ENCODE measurements at places on chromosomes 7 and 10.

DNA sequence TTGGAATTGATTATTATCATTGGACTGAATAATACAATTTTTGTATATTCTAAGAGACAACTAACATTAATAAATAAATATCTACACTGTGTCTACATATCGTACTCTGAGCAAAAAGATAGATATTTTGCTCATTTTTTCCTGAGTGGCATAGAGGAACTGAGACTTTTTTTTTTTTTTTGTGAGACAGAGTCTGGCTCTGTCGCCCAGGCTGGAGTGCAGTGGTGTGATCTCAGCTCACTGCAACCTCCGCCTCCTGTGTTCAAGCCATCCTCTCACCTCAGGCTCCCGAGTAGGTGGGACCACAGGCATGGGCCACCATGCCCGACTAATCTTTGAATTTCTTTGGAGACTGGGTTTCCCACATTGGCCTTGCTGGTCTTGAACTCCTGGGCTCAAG, 14.0 kb downstream of the KMT2E start:
- DNase-seq = no peak

DNA sequence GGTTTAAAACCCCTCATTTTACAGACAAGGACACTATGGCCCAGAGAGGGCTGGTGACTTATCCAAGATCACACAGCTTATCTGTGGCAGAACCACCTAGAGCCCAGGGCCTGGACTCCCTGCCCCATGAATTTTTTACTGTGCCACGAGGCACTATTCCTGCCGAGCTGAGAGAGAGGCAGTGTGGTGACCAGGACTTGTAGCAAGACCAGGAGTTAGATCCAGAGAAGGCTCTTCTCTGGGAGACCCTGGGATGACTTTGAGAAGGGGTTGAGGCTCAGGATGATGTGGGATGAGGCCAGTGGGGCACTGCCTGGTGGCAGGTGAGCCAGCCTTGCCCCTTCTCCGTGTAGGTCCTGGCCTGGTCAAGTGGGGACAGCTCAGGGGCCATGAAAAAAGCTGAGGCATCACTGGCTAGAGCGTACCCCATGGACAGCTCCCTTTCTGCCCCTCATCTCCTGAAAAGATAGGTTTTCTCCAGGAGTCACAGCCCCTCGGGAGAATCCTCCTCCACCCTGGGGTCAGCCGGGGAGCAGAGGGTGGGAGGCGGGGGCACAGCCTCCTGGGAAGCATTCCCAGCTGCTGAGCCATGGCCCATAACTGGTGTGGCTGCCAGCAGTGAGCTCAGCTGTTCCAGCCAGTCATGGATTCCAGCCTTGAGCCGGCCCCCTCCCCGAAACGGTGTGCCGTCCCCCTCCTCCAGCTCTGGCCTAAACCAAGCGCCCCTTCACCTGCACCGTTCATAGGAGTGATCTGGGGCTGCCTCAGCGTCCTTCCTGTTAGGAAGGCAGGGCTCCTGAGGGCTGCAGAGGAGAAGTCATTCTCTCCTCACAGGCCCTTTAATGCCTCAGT, 5.8 kb downstream of the FLNC start:
- no peak for DNase-seq

GRCh38 chr10:10699427-10699826, 318.2 kb upstream of the CELF2 start:
- DNase-seq = no peak

DNA sequence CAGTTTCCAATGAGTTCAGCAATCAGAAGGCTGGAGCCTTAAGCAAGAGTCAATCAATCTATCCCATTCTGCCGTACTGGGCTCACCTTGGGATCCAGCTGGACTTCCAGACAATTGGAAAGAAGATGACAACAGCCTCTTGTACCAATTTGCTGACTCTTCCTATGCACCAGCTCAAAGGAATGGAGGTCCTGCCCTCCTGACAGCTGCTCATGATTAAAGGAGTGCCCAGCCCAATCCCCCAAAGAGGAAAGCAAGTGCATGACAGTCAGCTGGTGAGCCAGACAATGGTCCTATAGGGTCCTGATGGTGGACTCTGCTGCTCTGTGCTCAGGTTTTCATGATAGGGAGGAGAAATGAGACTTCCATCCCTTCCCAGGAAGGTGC, 25.1 kb downstream of the VSTM4 start:
- DNase-seq = no peak

GRCh38 chr7:48183370-48183743, 12.1 kb downstream of the ABCA13 start:
- no peak for DNase-seq
